Kidney tubule cell (primary cell): ENCODE measurements at places on chromosomes 16 and 17.

DNA sequence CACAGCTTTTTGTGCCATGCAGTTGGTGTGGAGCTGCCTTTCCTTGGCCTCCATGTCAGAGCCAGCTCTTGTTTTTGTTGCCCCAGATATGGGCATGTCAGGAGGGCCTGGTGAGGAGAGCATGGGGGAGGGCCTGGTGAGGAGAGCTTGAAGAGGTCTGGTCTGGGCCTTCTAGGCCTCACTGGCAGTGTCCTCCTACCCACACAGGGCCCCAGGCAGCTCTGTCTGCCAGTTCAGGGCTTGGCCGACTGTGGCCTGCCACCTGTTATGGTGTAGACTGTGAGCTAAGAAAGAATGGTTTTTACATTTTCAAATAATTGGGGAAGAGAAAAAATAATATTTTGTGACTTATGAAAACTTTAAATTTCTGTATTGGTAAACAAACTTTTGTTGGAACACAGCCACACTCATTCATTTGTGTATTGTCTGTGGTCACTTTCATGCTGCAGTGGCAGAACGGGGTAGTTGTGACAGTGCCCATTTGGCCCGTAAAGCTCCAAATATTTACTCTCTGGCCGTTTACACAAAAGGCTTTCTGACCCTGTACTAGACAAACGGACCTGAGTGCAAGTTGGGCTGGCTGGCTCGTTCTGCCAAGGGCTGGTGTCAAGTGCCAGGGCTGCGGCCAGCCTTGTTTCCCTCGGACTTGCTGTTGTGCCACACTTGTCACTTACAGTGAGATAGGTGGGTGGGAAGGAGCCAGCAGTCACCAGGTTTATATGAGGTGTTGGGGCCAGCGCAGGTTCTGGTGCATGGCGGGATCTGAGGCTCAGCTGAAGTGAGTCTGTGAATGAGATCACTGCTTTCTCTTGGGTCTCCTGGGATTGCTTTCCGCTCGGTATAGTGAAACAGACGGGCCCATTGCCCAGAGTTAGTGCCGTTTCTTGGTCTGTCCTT, 18.2 kb downstream of the PGS1 start:
- no peak for DNase-seq

DNA sequence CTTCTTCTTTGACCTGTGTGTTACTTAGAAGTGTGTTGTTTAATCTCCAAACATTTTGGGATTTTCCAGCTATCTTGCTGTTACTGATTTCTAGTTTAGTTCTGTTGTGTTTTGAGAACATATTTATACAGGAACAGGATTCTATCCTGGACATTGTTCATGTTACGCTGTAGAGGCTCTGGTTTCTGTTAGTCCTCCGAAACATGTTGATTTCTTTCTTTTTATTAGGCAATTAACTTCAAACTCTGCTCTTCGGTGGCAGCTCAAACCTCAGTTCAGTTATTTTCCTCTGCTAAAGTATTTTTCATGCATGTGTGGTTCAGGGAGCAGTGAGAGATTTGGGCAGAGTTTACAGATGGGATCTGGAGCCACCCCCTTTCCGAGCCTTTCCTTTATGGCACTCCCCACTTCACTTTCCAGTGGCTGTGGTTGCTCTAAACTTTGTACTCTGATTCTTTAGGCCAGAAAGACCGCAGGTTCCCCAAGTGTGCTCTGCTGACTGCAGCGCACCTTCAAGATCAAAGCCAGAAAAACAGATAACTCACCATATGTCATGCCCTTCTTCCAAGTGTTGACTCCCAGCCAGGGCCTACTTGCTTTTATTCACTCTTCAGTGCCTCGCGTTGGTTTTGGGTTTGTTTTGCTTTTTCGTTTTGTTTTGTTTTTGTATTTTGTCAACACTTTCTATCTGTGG, 77.6 kb upstream of the KSR1 start:
- peak; percentile 37 for DNase-seq

DNA sequence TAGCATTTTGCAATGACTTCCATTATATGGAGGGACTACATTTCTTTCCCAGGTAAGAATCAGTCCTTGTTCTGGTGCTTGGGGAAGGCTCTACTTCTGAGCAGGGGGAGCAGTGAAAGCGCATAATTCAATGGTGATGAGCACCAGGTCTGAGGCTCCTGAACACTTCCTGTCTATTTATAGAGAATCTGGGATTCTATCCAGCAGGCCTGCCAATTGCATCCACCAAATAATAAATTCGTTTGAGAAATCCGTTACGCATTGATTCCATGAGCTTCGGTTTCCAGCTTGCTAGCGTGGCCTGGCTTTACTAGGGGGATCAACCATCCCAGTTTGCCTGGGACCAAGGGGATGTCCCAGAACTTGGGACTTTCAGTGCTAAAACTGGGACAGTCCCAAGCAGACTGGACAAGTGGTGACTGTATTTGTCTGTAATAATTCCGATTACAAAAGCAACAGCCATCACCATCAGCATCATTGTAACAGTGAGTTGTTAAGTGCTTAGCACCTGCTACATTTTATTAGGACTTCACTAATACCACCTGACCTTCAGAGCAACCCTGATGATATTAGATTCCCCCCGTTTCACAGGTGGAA, 349.9 kb downstream of the MAF start:
- DNase-seq = no peak

- no peak for DNase-seq
Observed at GRCh38 chr16:9677301-9677653, 505.0 kb downstream of the GRIN2A start.

DNA sequence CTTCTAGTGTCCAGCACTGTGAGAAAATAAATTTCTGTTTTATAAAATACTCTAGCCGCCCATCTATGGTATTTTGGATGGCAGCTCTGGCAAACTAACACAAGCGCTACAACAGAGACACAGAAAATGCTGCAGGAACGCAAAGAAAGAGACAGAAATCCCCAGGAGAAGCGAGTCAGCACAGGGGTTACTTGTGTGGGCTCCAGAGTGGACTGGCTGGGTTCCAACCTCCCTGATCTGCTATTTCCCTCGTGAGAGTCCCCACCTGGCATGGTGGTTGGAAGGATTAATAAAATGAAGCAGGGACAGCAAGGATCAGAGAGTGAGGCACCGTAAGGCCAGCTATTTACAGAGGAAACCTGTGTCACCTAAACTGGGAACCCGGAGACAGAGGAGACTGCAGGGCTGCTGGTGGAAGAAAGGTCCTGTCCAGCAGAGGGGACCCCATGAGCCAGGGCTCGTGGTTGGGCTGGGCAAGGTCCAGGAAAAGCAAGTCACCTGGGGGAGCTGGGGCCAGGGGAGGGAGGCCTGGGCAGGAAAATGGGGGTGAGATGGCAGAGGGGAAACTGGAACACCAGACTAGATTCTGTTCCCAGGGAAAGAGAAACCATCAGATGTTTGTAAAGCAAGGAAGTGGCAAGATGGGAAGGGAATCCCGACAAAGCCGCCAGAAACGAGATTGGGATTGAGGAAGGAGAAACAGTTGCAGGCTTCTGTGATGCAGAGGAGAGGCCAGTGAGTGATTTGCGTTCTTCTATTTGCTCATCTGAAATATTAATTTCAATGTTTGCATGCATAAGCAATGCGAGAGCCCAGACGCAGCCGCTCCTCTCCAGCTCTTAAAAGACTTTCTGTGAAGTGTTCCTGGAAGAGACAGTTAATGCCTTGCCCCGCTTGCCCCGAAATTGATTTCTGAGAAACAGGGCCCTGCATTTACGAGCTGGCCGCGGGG, 63.0 kb upstream of the TEKT3 start:
- DNase-seq = peak; percentile 24

DNA sequence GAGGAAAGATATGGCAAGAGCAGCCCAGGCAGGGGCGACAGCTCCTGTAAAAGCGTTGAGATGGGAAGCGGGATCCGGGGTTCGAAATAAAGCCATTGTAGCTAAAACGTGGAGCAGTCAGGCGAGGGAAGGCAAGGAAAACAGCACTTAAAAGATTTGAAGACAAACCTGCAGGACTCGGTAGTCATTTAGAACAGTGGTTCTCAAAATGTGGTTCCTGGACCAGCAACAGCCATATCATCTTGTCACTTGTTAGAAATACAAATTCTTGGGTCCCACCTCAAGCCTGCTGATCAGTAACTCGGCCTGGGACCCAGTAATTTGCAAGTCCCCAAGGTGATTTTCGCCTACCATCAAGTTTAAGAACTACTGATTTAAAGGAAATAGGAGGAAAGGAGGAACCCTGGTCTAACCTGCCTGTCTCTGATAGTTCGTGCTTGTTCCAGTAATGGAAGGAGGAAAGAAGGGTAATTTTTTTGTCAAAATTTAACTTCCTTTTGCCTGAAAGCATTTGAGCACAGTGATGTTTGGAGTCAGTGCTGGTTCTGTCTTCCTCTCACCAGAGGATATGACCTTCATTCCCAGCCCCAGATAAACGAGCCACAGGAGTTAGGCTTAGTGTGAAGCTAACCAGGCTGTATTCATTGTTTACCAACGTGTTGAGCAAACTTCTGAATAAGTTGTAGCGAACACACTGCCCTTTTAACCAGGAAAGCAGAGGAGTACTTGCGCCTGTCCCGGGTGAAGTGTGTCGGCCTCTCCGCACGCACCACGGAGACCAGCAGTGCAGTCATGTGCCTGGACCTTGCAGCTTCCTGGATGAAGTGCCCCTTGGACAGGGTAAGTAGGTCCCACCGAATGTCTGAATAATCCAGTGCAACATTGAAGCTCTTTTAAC, 1.1 kb downstream of the ORC6 start:
- DNase-seq = peak; percentile 44

GRCh38 chr17:80771612-80772005, 220.0 kb upstream of the CHMP6 start:
- DNase-seq = no peak

- no peak for DNase-seq
Observed at GRCh38 chr17:32622540-32622939, 135.7 kb downstream of the CDK5R1 start.

DNA sequence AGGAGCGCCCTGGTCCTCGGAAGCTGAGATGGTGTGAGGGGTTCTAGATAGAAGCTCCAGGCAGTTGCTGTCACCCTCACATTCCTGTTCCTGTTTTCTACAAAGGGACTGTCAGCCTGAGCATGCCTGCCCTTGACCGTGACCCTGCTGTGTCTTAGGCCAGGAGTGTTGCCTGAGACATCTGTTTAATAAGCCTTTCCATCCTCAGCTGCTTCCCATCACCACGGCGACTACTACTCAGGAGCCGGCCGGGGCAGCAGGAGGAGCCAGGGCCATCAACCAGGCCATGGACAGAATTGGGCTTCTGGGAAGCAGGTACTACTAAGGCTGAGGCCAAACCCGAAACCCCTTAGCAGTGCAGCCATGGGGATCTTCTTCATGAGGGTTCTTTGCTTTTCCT, 151.4 kb downstream of the KATNIP start:
- no peak for DNase-seq
